ENCODE measurements at places on chromosomes 4 and X.
A peak's percentile ranks its signal among the peaks of the same experiment; 100 is the strongest.

DNA sequence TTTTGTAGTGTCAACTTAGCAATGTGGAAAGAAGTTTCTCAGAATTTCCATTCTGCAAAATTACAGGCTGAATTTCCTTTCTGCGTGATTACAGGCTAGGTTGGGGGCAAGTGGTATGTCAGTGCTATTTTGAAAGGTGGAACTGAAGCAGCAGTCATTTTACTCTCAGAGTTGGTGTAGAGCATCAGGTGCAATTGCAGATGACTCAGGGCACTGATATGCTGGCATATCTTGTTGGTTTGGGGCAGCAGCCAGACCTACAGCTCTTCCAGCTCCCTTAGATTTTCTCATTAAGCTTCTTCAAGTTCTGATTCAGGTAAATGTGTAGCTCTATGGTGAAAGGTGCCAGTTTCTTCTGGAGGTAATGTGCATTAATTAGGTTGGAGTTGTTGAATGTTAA lies 930.7 kb upstream of the PCDH10 start:
- DNase-seq: no peak

DNA sequence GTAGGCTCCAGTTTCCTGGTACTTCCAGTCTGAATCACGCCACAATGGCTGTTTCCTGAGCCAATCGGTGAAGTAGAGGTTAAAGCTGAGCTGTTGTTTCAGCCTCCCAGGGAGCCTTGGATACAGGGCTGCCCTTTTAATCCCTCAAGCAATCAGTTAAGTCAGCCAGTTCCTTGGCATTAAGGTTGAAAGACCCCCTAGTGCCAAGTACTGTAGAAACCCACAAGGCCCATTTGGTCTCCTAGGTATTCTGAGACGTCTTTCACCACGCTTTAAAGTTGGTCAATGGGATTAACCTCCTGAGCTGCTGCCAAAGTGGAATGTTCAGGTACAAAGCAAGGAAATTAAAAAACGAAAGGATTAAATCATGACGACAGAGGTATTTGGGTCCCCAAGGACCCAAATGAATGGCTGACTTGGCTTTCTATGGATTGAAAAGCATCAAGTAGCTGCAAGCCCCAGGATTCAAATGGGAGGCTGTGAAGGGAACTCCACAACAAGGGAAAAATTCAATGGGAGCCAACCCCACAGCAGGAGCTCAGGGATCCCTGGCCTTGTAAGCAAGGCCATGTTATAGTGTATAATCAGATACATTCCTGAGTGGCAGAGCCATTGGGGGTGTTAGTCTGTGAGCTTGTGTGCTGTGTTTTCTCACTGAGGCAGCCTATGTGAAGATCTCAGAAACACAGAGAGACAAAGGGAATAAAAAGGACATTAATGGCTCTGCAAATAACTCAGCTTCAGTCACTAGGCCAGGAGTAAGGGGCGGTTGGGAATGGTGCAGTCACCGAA lies 86.0 kb downstream of the ATG4A start:
- no peak for DNase-seq

GRCh38 chrX:43589735-43590134 lies 66.4 kb upstream of the MAOA start:
- DNase-seq: no peak

GRCh38 chrX:107729558-107730297 lies 45.9 kb downstream of the TSC22D3 start:
- no peak for DNase-seq

GRCh38 chr4:4521136-4521535 lies 20.7 kb downstream of the STX18 start:
- DNase-seq: no peak

DNA sequence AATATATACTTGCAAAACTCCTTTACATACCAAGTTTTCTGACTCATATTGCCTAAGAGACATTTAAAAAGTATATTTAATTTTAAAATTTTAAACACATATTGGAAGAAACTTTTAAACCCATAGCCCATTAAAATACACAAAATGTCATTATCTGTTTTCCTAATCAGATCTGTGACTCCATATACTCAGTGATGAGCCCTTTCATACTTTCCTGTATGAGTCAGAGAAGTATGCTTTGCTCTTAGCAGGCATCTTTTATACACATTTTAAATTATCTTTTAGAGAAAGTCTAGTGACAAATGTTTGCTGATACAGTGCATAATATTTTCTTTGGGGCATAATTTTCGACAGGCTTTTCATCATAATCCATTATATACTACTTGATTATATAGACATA lies 26.4 kb downstream of the SPIN3 start:
- no peak for DNase-seq

DNA sequence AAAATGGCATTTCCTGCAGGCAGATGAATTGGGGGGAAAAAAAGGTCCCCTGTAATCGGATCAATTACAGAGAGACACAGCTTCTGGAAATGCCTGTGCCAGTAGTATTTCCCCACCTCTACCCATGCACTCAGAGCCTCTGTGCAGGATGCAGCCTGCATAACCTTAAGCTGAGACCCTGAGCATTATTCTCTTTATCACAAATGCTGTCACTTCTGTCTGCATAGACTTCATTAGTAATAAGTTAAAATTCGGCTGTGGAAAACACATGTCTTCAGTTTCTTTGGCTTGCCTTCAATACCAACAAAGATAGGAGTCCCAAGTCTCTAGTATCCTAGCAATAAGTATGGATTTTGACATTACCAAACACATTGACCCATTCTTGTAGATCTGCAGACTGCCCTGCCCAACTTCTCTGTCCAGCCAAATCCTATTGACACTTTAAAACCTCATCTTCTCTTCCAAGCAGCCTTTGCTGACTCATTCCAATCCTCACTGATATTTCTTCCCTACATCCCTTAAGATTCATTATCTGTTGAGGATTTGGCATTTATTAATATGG lies 70.8 kb downstream of the LUZP4 start:
- no peak for DNase-seq

DNA sequence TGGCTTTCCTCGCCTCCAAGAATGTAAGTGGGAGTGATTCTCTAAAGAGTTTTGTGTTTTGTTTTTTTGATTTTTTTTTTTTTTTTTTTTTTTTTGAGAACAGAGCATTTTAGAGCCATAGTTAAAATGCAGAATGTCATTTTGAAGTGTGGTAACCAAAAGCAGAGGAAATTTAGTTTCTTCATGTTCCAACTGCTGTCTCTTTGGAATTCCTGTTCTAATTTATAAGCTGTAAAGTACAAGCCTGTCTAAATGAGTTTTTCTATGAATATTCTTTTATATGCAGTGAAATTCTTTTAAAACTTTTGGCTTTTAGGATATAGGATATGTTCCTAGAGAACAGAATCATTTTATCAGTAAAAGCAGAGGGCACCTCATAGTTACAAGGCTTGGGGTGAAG lies 74.2 kb downstream of the KIT start:
- DNase-seq: no peak

- DNase-seq: peak; percentile 8
Observed at GRCh38 chrX:22526339-22526738, 253.6 kb downstream of the CBLL2 start.

GRCh38 chr4:165514739-165515138 lies 135.9 kb downstream of the CPE start:
- no peak for DNase-seq

DNA sequence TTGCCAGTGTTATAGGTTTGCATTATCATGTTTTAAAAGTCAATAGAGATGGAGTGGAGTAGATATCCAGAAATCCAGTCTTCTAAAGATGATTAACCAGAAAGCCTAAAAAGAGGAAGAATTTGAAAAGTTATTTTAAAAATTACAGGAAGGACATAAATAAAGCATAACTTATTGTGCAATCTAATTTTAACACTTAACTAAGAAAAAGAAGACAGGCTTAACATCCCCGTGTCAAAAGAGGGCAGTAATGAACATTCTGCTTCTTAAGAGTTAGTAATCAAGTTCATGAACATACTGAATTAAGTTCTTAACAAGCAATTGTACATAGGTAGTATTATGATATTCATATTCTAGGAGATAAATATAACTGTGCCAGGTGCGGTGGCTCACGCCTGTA lies 39.3 kb downstream of the ELF2 start:
- no peak for DNase-seq

GRCh38 chr4:120156120-120156718 lies 89.6 kb upstream of the MAD2L1 start:
- no peak for DNase-seq

- DNase-seq: peak; percentile 19
Observed at GRCh38 chrX:134936542-134936941, 54.2 kb upstream of the SMIM10 start.

DNA sequence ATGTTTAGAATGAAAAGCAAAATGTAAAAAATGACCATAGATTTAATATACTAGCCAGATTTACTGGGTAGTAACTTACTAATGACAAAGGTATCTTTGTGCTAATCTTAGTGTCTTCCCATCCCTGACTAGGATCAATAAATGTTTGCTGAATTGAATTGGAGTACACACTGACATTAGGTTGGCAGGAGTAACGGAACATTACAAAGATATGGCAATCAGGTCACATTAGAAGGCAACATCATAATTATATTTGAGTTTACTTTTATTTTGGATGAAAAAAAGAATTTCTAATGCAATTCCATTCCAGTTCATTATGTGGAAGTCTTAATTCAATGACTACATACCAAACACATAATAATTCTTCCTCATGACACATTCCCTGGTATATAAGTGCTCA lies 77.8 kb downstream of the MID1 start:
- no peak for DNase-seq

GRCh38 chrX:102155806-102156179 lies at the start of gene BEX5:
BEX5 (minus strand) TSS chrX:102155977; CDS start chrX:102154265, 1,712 bp downstream.
- DNase-seq: no peak

DNA sequence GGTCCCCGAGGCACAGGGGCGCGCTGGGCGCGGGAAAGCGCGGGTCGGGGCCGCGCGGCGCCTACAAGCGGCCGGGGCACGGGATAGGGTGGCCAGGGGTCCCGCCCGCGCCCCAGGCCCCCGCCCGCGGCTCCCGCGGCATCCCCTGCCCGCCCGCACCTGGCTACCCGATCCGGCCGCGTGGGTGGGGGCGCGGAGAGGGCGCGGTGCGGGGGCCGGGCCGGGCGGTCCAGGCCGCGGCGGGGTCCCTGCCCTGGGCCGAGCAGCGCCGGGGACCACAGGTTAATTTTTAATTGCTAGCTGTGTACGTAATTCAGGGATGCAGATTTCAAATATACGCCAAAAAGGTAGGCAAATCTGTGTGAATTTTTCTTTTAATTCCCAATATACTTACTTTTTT lies 44.3 kb upstream of the FAM47C start:
- DNase-seq: no peak

- peak; percentile 11 for DNase-seq
Observed at GRCh38 chr4:106816496-106816895, 219.6 kb downstream of the DKK2 start.

- DNase-seq: no peak
Observed at GRCh38 chrX:73977542-73978169, 326.3 kb upstream of the ZCCHC13 start.

DNA sequence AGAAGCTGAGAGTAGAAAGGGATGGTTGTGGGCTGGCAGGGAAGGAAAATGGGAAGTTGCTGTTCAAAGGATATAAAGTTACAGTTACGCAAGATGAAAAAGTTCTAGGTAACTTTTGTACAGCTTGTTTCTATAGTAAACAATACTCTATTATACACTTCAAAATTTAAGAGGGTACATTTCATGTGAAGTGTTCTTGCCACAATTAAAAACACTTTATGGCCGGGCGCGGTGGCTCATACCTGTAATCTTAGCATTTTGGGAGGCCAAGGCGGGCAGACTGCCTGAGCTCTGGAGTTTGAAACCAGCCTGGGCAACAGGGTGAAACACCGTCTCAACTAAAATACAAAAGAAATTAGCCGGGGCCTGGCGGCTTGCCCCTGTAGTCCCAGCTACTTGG lies 623.6 kb downstream of the STIM2 start:
- DNase-seq: no peak

DNA sequence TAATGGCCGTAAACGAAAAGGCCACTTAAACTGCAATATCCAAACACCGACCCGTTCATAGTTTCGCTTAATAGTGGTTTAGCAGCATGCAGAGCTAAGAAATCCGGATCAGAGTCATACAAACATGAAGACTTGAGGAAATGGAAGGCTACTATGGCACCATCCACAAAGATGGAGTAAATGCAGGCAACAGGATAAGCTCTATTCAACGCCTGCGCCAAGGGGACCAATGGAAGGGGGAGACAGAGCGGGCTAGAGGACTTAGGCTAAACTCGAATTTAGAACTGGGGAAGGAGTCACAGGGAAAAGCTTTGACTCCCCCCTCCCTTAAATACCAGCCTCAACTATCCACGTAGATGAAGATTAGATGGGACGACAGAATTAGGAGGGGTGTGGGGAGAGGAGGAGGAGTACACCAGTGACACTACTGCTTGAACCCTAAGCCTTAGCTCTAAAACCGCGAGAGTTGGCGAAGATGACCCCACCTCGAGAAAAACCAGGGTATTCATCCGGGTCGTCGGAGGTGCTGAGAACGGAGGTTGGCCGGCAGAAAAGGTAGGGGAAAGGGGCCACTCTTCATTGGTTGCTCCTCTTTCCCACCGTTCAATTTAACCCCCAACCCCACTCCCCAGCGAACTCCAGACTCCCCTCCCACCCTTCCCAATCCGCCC lies 3.5 kb downstream of the HUWE1 start:
- peak; percentile 33 for DNase-seq

GRCh38 chr4:182874304-182874751 lies 42.9 kb downstream of the DCTD start:
- DNase-seq: no peak

DNA sequence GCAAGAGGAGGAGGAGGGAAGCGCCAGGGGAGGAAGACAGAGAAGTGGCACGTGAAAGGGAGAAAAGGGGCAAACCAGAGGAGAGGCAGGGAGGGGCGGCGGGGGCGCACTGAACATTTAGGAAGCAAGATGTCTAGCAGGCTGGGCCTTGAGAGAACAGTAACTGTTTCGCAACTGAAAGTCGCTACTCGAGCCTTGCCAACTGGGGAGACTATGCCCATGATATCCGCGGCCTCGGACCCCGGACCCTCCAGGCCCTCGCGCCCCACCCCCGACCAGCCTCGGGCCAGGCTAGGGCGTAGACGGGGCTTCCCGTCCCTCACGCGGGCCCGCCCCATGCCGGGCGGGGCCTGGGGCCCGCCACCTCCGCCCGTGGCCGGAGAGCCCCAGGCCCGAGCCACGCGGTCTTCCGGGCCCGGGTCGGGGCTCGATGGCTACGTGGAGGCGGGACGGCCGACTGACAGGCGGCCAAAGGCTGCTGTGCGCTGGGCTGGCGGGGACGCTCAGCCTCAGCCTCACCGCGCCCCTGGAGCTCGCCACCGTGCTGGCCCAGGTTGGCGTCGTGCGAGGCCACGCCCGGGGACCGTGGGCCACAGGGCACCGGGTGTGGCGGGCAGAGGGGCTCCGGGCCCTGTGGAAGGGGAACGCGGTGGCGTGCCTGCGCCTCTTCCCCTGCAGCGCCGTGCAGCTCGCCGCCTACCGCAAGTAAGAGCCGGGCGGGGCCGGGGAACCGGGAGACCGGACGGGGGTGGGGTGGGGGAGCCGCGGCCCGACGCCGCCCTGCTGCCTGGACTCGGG lies at the start of gene SLC25A43:
TSS of gene SLC25A43 (plus strand) at position 363 of the 798 bp plus-strand sequence. CDS start at position 431, 68 bp downstream.
- DNase-seq: peak; percentile 63
